ENCODE measurements at places on chromosomes 4 and X. TPM values are rescaled to one million over a fixed set of nuclear protein-coding genes. Genes with fewer than 3 reads are reported as not detected.

DNA sequence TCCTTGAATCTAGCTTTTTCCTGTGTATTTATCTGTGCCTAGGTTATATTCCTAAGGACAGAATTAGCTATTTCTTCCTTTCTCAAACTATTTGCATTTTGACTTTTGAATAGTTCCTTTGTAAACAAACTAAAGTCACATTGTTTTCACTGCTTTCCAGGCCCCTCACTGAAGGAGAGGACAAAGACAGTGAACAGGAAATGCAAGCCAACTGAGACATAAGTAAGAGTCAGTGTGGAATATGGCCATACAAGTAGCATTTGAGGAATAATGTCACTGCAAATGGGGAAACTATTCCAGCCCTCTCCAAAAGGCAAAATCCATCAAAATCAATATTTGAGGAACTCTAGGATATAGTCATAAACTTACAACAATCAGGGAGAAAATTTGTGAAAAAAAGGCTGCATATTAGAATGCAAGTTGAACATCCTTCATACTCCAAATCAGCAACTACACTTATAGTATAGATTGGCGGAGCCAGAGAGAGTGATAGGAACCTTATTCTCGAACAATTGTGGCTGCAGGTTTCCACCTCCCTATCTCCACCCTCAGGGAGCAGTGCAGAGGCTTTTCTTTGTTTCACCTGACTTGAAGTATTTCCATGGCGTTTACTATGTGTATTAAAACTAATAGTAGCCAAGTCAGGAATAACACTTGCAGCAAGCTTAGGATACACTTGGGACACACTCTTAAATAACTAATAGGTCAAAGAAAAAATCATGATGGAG is 1110.4 kb upstream of the ADGRL3 start:
- no peak for DNase-seq

GRCh38 chr4:8547912-8548730 is 32.1 kb upstream of the GPR78 start:
- DNase-seq = no peak

DNA sequence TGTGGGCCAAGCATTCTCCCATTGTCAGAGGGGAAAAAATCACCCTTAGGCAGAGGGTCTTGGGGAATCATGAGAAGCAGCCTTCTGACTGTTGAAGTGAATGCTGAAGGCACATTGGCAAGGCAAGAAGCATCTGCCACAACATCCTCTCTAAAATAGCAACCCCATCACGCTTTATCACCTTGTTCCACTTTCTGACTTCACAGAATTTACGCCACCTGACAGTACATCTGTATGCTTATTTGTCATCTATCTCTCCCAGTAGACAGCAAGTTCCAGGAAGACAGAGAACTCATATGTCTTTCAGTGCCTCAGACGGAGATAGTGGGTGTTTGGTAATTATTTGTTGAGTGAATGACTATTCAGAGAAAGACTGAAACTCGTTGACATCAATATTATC is 68.4 kb upstream of the SCML1 start:
- no peak for DNase-seq

- no peak for DNase-seq
Observed at GRCh38 chr4:152690706-152691651, 11.2 kb upstream of the TMEM154 start.

DNA sequence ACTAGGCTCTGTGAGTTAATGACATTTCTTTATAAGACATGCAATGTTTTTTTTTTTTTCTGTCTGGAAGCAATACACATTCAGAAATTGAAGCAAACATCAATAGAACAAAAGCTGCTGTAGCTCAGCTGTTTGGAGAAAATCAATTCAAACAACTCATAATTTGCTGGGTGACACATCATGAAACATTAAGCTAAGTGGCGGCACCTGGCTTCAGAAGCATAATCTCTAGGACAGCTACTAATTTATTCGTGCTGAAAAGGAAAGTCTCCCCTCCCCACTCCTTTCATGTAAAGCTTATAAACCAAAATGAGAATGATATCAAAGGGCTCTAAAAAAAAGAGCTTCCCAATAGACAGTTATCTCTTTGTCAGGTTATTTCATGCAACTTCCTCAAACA is 73.9 kb downstream of the LUZP4 start:
- no peak for DNase-seq

DNA sequence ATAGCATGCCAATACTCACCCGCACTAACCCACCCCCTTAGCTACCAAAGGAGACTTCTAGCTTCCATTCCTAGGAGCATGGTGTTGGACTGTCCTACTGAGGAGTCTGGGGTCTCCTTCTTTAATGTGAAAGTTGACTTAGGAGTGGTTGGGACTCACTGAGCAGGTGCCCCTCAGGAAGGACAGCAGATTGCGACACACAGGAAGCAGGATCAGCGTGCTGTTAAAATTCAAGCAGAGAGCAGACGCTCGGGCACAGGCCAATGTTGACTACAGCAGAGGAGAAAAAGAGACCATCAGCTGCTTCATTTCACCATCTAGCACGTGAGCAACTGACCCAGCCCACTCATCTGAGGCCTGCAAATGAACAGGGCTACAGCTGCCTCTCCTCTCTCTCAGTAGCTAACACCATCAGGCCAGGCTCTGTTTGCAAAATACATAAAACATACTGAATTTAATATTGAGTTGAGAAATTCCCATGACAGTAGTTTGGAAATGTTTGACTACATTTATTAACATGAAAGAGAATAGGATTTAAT is 10.8 kb downstream of the NOX1 start:
- no peak for DNase-seq

- DNase-seq = no peak
Observed at GRCh38 chrX:78595901-78596502, 63.1 kb downstream of the RTL3 start.

DNA sequence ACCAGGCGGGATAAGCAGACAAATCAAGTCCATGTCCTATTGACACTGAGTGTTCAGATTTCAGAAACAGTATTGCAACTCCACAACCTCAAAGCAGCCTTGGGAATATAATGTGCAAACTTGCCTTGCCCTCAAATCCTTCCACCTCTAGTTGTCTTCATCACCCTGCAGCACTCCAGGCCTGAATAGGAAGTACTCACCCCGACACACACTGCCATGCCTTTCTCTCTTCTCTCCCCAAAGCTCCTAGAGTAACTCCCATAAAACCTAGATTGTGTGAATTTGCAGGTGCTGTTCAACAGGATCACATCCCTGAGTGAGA is 19.6 kb downstream of the ACSL1 start:
- DNase-seq = no peak

- no peak for DNase-seq
Observed at GRCh38 chr4:77662396-77662795, 56.8 kb downstream of the CXCL13 start.

GRCh38 chr4:7189475-7190277 is 2.7 kb upstream of the SORCS2 start:
- no peak for DNase-seq

The SCML2 gene
- 6.7 TPM for total RNA-seq

The SMIM10 gene
- 7.6 TPM for total RNA-seq

The CLIC2 gene
- total RNA-seq = 31.6 TPM

The STATH gene
- total RNA-seq = 0.29 TPM
